Germinal center (tissue), 1 donor: ENCODE measurements at places on chromosomes 12 and 14.

- DNase-seq, result no peak
Observed at GRCh38 chr12:25997201-25997963, 38.9 kb downstream of the RASSF8 start.

- no peak for DNase-seq
Observed at GRCh38 chr14:66923251-66923650, 266.0 kb upstream of the GARIN2 start.

DNA sequence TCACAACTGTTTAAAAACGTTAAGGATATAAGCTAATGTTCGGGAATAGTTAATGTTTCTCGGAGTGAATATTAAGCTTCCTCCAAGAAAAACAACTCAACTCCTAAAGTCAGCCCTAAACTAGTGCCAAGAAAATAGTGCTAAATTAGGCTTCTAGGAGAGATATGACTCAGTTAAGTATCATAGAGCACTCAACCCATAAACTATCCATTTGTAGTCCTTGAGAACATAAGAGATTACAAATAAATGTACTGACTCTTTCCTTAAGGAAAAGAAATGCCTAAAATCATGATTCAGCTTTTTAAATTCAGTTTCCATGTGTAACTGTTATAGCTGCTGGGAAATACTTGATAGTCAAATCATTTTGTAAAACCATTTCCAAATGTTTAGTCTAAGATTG, 117.1 kb downstream of the HMGA2 start:
- no peak for DNase-seq

GRCh38 chr14:72254202-72254936, 322.1 kb downstream of the RGS6 start:
- no peak for DNase-seq
